ENCODE measurements at places on chromosomes 16 and 17.

DNA sequence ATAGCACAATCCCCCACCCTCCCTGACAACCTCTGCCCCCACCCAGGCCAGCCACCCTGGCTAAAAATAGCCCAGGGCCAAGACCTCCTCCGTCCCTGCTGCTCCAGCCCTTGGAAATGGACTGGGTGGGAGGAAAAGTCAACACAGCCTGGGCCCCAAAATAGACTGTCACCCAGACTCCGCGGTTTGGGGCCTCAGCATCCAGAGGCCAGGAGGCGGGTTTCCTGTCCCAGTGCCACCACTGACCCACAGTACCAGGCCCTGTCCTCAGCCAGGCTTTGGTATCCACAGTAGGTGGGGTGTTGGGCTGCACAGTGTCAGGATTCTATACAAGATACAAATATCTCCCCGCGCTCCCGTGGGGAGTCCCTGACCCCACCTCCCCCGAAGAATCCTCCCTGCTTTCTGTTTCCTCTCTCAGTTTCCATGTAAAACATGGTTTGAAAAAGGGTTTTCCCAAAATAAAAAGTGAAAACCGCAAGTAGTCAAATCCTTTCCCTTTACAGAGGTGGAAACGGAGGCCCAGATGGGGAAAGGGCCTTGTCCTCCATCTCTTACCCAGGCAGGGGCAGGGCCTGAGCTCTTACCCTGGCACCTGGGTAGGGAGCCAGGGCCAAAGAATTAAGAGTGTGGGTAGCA lies 20.1 kb downstream of the CPNE2 start:
- no peak for DNase-seq

DNA sequence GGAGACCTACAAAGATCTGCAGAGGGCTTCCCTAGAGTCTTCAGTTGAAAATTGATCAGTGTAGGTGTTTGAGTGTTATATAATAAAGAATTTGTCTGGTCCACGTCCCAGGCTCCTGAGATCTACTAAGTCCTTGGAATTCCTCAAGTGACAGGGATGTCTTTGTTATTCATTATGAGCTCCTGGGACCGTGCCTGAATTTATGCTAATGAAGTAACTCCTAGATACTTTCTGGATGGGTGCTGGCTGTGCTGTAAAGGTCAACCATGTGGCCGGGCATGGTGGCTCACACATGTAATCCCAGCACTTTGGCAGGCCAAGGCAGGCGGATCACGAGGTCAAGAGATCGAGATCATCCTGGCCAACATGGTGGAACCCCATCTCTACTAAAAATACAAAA lies 43.7 kb downstream of the CDC27 start:
- DNase-seq, result no peak

- no peak for DNase-seq
Measured at GRCh38 chr16:85998171-85998867, 99.4 kb downstream of the IRF8 start.

DNA sequence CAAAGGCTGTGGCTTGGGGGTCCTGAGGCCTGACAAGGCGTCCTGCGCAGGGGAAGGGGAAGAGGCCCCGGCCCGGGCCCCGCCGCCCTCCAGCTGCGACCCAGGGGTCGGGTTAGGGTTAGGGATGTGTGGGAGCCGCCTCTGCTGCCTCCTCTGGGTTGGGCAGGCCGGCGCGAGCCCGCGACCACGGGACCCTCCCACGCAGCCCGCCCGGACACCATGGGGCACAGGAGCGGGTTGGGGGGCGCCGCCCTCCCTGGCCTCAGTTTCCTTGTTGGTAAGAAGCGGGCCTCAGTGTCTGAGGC lies 386 bp downstream of the CIAO3 start:
- DNase-seq, result peak; percentile 77

- DNase-seq, result peak; percentile 49
Measured at GRCh38 chr17:17849147-17849820, 12.5 kb upstream of the SREBF1 start.

DNA sequence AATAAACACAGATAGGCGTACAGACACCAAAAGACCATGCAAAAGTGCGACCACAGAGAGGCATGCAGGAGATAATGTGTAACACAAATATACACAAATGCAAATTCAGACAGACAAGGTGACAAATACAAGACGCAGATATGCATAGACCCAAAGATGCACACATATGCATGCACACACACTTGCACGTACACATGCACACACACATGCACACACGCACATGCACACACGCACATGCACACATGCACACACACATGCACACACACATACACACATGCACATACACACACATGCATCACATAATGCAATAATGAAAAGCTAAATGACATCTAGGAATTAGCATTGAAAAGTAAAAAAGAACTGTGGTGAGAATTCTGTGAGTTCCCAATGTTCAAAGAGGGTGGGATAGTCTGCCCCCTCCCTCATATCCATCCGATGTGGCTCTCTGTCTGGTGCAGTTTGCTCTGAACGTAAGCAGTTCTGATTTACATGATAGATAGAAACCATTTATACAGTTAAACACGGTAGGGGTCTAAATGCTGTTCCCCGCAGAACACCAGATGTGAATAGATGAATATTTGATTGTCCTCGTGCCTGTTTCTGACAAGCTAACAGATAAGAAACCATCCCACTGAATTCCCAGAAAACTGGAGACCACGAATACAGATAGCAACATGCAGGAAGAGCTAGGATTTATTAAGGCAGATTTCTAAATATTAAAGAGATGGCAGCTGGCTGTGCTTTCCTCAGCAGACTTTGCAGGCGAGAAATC lies 186.1 kb downstream of the TMEM114 start:
- DNase-seq, result no peak

DNA sequence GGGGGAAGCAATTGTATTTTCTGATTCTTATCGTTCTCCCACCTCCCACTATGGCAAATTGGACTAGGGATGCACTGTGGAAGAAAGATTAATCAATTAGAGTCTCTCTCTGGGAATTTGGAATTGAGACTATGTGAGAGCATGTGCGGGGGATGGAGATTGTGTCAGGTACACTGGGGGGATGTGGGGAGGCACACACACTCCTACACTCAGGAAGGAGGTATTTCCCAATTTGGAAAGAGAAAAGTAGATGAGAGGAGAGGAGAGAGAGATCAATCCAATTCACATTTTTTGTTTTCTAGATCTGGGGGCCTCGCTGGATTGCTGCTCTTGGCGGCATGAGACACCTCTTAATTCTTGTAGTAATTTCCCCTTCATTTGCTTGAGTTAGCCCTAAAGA lies 14.3 kb upstream of the PRKCB start:
- no peak for DNase-seq

Data from K562 (cell line).